Activated naive CD8-positive, alpha-beta T cell treated with anti-CD3 and anti-CD28 coated beads, Interleukin-2, amount 50 U/mL, for 16 hours (primary cell): ENCODE measurements at places on chromosomes 3 and 15.
A peak's percentile ranks its signal among the peaks of the same experiment; 100 is the strongest.

DNA sequence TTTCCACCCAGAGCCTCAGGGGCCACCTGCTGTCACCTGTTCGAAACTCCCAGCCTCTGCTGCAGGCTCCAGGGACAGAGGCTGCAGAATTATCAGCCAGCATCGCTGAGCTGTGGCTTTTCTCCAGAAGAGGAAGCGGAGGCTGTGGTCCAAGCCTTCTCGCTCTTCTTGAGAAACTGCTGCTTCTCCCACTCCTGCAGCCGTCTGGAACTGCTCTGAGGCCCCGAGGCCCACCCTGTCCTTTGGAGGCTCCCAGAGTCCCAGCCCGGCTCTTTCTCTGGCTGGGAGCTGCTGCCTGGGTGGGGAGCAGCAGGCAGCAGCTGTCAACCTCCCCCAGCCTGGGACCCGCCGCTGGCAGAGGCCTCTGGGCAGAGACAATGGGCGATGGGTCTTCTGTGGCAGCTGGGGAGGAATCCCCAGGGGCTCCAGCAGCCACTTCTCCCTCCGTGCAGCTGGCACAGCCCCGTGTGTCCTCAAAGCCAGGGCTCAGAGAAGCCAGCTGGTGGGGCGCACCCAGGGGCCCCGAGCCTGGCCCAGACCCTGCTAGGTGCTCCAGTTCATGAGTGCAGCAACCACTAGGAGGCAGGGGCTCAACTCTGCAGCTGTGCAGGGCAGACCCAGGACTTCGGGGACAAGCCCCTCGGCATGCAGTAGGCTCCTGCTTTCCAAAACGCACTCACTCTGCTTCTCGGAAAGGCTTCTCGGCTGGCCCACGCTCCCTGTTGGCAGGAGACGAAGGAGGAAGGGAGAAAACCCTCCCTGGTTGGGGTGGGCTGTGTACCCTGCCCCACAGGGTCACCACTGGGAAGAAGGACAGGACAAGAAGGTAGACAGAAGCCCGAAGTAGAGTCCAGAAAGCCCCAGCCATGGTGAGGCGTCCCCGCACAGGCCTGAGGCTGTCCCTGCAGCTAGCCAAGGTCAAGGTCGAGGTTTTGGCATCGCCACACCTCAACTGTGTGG, 49.9 kb upstream of the FURIN start:
- no peak for DNase-seq

DNA sequence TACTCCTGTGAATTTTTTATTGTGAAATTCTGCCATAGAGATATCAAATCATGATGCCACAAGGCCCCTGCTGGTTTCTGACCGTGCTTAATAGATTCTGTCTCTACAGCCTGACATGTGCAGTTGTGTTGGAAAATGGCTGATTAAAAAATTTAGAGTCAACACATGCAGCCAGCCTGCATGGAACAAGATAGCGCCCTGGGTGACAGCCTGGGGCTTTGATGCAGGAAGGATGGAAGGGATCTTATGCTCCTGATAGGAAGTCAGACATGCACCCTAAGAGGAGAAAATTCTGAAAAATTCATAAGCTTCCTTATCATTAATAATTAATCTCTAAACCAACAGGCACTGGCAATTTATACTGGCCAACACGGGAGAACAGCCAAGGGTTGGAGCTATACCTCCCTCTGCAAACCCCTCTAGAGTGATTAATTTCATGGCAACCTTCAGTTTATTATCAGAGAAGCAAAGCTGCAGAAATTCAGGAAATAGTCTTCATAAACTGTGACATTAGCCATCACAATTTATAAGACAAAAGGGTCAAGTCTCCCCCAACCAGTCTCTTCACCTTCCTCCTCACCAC, 198.4 kb downstream of the CADPS start:
- DNase-seq, result no peak

- no peak for DNase-seq
Observed at GRCh38 chr3:13177641-13178040, 104.4 kb upstream of the IQSEC1 start.

DNA sequence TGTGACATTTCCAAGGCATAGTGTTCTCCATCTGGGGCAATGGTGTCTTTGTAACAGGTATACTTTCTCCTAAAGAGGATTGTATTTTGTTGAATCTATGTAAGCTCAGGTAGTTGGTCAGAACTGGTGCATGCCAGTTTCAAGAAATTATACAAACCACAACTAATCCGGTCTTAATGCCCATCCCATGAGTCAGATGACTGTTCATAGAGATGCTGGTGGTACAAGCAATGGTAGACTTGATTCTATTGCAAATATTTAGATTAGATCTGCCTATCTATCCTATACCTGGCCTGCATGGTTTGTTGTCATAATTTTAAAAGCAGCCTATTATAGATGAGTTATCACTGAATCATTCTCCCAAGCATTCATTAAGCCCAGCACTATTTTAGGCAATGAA, 43.5 kb downstream of the ATP13A5 start:
- DNase-seq, result no peak

DNA sequence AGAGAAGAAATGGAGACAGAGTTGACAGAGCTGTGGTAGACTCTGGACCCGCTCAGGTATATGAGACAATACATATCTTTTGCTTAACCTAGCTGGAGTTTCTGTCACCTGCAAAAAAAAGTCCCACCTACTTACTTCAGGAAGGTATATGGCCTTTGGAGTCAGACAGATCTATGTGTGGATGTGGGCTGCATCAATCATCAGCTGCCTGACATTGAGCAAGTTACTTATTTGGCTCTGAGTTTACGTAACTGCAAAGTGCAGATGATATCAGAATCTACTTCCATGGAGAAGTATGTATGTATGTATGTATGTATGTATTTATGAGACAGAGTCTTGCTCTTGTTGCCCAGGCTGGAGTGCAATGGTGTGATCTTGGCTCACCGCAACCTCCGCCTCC, 124.3 kb downstream of the MYLK start:
- no peak for DNase-seq

DNA sequence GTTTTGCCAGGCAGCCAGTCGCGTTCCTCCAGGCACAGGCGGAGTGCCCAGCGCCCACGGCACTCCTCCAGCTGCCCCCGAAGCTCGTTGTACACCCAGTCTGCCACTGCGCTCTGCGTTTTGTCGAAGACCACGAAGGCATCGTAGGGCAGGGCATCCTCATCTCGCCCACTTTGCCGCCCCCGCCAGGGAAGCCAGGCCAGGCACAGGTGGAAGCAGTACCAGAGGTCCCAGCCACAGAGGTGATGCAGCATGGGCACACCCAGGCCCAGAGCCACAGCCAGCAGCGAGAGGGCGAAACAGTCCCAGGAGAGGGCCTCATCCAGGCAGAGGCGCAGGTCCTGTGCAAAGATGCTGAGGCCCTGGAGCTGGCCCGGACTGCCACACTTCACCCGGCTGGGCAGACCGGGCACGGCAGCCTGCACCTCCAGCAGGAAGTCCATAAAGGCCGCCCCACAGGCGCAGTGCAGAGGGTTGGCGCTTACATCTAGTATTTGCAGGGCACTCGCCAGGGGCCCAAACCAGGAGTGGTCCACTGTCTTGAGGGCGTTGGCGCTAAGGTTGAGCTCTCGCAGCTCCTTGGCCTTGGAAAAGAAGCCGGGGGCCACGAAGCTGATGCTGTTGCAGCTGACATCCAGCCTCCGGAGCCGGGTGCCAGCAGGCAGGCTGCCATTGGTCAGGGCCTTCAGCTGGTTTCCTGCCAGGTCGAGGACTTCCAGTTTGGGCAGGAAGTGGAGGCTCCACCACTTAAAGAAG, 3.7 kb downstream of the TLR9 start:
- no peak for DNase-seq

DNA sequence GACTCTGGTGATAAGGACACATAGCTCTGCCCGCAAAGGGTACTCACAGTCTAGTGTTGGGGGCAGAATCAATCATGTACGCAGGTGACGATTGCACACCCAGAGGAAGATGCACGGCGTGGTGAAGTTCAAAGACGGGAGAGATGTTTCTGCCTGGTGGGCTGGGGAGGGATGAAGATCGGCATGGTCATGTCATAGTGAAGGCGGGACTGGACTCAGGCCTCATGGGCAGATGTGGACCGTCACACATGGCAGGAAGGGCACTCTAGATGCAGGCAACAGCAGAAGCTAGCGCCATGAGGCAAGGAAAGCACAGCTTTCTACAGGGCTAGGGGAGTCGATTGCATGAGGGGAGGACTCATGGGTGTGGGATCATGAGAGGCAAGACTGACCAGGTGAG, 240.6 kb downstream of the OPA1 start:
- no peak for DNase-seq

DNA sequence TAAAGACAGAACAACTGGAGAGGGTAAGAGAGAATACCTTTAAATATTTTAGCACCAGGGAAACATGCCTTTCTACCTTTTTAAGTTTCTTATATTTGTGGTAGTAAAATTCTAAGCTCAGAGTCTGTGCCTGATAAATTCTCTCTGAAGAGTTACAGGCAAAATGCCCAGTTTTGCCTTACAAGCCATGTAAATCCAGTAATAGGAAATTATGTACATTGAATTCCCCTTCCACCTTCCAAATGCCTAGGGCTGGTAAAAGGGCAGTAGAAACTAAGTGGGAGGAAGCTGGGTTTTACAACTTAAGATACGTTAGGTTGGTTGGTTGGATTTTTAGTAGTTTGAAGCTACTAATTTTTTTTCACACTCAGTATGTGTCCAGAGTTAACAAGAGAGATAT, 43.1 kb upstream of the TP63 start:
- DNase-seq, result no peak

- no peak for DNase-seq
Observed at GRCh38 chr3:25843332-25843731, 53.4 kb downstream of the OXSM start.

DNA sequence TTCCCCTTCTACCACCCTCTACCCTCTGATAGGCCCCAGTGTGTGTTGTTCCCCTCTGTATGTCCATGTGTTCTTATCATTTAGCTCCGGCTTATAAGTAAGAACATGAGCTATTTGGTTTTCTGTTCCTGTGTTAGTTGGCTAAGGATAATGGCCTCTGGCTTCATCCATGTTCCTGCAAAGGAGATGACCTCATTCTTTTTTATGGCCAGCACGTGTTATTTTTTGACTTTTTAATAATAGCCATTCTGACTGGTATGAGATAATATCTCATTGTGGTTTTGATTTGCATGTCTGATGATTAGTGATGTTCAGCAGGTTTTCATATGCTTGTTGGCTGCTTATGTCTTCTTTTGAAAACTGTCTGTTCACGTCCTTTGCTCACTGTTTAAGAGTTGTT, 63.1 kb upstream of the NPHP3 start:
- DNase-seq, result no peak

- DNase-seq, result no peak
Observed at GRCh38 chr15:71431343-71432336, 316.4 kb downstream of the THSD4 start.

DNA sequence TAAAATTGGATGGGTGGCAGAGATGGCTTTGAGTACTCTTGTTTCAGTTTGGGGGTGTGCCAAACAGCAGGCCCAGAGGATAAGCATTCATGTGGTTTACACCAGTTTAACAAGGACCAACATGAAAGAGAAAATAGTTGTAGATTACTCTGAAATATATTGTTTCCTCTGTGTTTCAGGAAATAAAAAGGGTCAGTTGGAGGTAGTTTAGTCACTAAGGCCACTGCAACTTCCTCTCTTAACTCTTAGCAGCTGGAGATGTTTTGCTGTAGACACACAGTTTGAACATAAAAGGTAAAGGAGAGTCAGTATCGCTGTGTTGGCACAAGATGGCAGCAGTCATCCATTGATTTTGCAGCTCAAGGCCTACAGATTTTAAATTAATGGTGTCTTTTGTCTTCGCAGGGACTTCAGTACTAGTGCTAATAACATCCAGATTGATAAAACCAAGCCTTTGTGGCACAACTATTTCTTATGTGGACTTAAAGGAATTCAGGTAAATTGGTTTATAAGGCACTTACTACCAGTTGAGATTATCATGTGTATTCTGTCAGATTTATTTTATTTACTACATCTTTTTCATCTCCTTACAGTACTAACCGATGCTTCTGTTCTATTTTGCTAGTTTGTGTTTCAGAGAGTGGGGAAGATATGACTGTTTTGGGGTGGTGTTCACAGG, 65.5 kb downstream of the GALK2 start:
- DNase-seq, result peak; percentile 8

DNA sequence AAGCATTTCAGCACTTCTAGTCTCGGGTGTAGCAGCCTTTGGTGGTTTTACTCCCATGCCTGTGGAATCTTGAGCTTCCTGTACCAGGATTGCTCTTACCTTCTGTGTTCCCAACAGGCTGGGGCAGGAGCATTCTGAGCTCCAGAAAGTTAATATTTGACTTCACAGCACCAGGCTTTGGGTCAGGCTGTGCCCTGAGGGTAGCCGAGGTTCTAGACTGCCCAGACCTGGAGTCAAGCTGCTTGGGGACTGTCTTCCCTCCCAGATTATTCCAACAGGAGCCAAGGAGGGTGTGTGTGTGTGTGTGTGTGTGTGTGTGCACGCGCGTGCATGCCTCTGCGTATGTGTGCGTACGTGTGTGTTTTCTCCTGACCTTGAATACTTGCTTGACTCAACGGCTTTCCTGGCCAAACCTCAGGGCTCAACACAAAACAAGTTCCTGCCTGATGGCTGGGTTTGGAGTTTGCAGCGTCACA, 94.8 kb downstream of the FLNB start:
- no peak for DNase-seq

DNA sequence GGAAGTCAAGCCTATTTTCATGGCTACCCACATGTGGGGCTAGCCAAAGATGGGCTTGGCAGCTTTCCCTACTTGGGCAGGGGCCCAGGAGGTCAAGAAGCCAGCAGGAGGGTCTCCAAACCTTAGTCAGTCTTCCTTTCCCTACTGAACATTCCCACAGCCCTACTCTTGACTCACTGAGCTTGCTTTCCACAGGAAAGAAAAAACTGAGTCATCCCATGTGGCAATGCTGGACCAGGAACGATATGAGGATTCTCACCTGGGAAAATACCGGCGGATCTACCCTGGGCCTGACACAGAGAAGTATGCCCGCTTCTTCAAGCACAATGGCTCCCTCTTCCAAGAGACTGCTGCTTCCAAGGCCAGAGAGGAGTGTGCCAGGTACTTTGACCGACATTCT, 3.7 kb upstream of the NGRN start:
- no peak for DNase-seq

DNA sequence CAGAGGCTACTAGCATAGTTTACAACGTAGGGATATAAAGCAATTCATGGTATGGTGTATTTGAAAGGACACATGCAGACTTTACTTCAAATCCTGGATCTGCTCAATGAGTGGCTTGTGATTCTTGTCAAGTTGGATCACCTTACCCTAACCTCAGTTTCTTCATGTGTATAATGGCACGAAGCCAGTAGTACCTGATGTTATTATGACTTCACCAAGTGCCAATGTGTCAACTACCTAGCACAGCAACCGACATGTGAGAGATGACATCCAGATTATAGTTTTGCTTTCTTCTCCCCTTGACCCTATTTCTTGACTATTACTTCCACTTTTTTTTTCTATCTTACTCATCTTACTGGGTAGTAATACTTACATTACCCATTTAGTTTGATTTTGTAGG, 304.5 kb downstream of the RBMS3 start:
- no peak for DNase-seq

GRCh38 chr3:109241459-109242186, 74.7 kb downstream of the DPPA2 start:
- no peak for DNase-seq
